ENCODE measurements at places on chromosomes 12 and 14.

- no peak for DNase-seq
Observed at GRCh38 chr12:50951112-50951511, 1.2 kb upstream of the HIGD1C start.

DNA sequence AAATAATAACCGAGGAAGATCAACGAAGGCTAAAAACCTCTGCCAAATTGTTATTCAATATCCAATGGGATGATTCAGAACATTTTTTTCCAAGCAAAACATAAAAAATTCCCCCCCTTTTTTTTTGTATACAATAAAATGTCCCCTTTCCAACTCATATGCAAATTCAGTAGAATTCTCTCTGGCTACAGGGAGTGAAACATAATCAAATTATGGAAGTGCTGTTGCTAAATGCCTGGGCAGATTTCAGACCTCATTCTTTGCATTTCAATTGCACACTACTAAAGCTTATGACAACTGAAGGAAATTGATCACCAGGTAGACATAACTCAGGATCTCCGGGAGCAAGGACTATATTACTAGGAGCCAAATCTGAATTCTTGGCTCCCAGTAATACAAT lies 51.0 kb downstream of the LMNTD1 start:
- no peak for DNase-seq

DNA sequence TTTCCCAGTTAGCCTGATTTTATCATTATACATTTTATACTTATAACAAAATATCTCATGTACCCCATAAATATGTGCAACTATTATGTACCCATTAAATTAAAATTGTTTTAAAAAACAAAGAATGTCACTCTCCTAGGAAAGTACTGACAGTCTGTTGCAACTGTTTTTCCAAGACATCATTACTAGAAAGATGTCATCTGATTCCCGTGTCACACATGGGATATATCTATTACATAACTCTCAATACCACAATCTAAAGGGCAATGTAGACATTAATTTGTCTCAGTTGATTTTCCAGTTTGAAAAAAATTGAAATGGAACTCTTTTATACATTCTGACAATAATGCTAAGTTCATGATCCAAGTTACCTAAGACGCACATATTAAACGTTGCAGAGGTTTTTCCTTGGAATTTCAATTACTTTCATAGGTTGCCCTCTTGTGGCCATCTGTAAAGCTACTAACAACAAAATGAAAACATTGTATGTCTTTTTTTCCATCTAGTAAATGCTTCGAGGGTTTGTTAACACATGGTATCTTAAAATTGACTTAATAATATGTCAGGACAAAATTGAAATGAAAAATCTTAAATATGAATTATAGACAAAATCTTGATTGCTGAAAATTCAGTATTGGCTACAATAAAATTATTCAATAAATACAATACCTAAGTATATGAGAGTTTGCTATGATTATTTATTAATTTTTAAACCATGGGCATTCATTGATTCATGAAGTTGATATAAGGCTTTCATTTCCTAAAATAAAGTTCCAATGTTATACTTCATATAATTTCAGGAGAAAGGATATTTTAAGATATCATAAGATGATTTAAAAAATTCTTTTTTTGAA lies 131.6 kb downstream of the PPFIA2 start:
- DNase-seq = peak; percentile 80

DNA sequence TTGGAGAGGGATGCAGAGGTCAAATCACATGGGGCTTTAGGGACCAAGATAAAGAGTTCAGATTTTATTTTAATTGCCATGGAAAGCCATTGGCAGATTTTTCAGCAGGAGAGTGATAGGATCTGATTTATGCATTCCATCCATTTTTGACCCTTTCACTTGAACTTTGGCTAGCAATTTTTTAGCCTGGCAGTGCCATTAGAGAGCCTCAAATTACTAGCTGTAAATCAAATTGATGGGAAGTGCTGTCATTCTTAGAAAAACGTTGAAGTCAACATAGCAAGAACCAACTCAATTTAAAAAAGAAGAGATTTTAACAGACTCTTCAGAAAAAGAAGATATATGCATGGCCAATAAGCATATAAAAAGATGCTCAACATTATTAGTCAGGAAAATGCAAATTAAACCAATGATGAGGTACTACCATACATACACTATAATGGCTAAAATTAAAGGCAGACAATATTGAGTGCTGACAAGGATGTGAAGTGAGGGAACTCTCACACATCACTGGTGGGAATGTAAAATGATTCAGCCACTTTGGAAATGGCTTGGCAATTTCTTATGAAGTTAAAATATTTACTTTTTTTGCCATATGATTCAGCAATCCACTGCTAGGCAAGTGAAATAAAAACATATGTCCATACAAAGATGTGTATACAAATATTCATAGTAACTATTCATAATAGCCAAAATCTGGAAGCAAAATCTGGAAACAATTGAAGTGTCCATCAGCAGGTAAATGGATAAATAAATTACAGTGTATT lies 89.7 kb downstream of the PTCSC3 start:
- DNase-seq = no peak

- DNase-seq = no peak
Observed at GRCh38 chr12:8584004-8584403, 28.7 kb downstream of the AICDA start.

GRCh38 chr12:52244615-52244994 lies 11.6 kb downstream of the KRT7 start:
- DNase-seq = no peak

DNA sequence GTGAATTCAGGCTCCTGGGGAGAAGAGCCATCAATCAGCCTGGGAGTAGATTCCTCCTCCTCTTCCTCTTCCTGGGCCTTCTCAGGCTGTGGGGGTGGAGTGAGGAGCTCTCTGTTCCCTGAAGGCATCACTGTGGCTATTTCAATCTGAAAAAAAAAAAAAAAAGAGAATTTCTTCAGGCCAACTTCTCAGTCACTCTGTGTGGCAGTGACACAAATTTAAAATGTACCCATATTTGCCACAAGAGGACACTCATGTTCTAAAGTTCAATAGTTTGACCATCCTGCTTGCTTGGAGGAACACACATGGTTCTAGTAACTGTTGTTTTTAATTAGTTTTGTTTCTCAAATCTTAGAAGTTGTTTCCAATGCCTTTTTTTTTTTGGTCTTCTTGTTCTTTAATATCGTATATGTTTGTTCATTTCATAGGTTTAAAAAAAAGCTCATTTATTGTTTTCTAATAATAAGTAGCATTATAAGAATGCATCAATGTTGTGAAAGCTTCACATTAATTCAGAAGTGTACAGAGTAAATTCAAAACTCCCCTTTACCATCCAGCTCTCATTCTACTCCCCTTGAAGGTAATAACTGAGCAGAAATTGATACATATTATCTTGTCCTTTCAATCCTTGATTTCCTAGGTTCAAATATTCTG lies 23.3 kb upstream of the CCER1 start:
- peak; percentile 44 for DNase-seq

- DNase-seq = no peak
Observed at GRCh38 chr14:77036484-77037214, 8.1 kb upstream of the IRF2BPL start.

All from midbrain (tissue), 1 donor.